ENCODE measurements at places on chromosomes 1 and 21. TPM values are rescaled to one million over a fixed set of nuclear protein-coding genes. Genes with fewer than 3 reads are reported as not detected.

ZNF695 gene
- not detected for total RNA-seq

RHBDL2 gene
- not detected for total RNA-seq

KISS1 gene
- total RNA-seq = not detected

MIXL1 gene
- not detected for total RNA-seq

RBM11 gene
- total RNA-seq = not detected

SPRR2F gene
- total RNA-seq = not detected

RNU1-3 gene
- total RNA-seq = under 0.01 TPM

FAM78B gene
- total RNA-seq = not detected

DNM3 gene
- total RNA-seq = 13.8 TPM

CD84 gene
- 6.1 TPM for total RNA-seq

FCMR gene
- not detected for total RNA-seq

RGS2 gene
- 56.7 TPM for total RNA-seq

SELENBP1 gene
- 281 TPM for total RNA-seq

FAM163A gene
- not detected for total RNA-seq

UBL4B gene
- not detected for total RNA-seq

PROK1 gene
- total RNA-seq = not detected

MYOG gene
- total RNA-seq = not detected

LMX1A gene
- total RNA-seq = not detected

PIK3R3 gene
- 14.3 TPM for total RNA-seq

HMGCL gene
- 20.1 TPM for total RNA-seq

MX1 gene
- 35.6 TPM for total RNA-seq

PRPF38B gene
- total RNA-seq = 82.3 TPM

CA14 gene
- 1.1 TPM for total RNA-seq

IFNGR2 gene
- 50.9 TPM for total RNA-seq

RAB7B gene
- 7.5 TPM for total RNA-seq

PGBD2 gene
- 8.5 TPM for total RNA-seq

APCS gene
- total RNA-seq = not detected

IPO9 gene
- 27.9 TPM for total RNA-seq

GPA33 gene
- total RNA-seq = 3.9 TPM

IFI44 gene
- 14.3 TPM for total RNA-seq

HUNK gene
- total RNA-seq = 4.1 TPM

CATSPER4 gene
- total RNA-seq = not detected

LCE2B gene
- not detected for total RNA-seq

KRTAP19-5 gene
- not detected for total RNA-seq

HEYL gene
- 0.45 TPM for total RNA-seq

BTG3 gene
- total RNA-seq = 110 TPM

OR2L3 gene
- total RNA-seq = not detected
